ENCODE measurements at places on chromosomes 11 and 22. TPM values are rescaled to one million over a fixed set of nuclear protein-coding genes. Genes with fewer than 3 reads are reported as not detected.

TNNI2 gene
- total RNA-seq: 6.9 TPM

ARHGAP20 gene
- 6.6 TPM for total RNA-seq

- no peak for DNase-seq
Measured at GRCh38 chr22:37647928-37648327, 8.5 kb downstream of the SH3BP1 start.

DNA sequence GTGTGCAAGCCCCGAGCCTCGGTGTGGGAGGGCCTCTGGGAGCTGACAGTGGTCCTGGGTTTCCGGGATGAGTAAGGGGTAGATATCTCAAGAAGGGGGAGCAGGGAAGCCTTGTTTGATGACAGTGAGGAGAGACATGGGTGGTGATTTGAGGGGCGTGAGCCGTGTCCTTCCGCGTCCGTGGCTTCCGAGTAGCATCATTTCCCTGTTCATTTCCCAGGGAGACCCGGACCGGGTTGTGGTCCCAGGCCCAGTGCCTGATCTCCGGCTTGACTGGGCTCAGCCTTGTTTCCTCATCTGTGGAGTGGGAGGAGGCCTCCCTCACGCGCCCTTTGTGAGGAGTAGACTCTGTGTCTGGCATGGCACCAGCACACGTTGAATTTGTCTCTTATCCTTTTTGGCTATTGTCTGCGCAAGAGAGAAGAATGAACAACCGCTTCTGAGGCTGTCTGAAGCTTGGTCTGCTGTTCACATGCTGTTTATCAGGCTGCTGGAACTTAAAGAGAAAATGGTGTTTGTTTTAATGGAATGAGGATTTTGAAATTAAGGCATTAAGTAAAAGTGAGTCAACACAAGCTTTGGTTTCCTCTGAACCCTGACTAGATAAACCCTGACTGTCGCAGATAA is 348.5 kb downstream of the TBC1D22A start:
- peak; percentile 35 for DNase-seq

GRCh38 chr11:114159802-114160632 is 100.5 kb downstream of the ZBTB16 start:
- peak; percentile 99 for DNase-seq

SLC22A9 gene
- not detected for total RNA-seq

DNA sequence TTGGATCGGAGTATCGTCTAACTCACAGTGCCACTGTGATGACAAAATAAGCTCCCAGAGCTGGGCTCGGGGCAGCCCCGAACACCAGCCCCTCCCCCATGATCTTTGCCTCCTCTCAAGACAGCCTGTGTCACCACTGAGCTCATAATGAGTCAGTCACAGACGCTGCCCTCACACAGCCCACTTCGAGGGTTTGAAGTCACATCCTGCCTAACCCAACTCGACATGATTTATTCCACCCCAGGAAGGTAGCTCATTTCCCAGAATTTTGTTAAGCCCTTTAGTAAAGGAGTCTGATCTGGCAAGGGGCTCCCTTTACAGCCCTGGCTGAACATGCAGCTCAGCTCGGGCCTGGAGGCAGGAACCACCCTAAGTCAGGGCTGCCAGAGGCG is 22.8 kb downstream of the MYH9 start:
- no peak for DNase-seq

DNA sequence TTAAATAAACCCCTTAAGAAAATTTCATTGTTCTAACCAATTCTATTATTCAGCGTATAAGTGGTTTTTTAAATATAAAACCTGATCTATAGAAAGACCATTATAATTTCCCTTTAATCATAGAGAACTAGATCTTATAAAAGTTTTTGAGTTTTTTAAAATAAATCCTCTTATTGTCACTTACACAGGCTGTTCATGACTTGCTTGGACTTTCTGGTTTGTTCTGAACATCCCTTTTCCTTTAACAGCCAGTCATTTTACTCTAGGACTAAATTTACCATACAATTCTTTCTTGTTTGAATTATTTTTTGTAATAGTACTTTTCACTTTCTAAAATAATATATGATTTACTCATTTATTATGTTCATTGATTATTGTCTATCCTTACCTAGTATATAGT is 4.7 kb downstream of the NXPE2 start:
- no peak for DNase-seq

DNA sequence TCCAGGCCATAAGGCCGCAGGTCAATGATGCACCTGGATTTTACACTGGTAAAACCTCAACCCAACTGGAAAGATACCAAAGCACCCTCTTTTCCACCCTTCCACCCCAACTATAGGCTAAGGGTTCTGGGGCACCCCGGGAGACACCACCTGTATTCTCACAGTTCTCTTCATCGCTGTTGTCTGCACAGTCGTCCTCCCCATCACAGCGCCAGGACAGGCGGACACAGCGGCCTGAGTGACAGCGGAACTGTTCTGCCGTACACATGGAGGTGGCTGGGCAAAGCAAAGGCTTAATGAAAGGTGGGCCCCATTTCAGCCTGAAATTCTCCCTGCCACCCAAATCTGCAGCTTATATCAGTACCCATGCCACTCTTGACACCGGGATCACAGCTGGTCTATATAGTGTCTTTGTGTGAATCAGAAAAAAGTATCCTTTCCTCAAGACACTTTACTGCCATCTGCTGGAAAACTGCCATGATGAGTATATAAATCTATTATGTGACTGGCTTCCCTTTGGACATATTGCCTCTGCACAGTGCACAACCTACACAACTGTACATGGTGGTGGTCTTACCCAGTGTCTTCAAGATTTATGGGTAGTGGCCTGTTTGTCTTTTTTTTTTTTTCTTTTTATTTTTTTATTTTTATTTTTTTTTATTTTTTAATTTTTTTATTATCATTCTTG is 21.5 kb downstream of the LRP4 start:
- no peak for DNase-seq

LRRN4CL gene
- 2.0 TPM for total RNA-seq

DNA sequence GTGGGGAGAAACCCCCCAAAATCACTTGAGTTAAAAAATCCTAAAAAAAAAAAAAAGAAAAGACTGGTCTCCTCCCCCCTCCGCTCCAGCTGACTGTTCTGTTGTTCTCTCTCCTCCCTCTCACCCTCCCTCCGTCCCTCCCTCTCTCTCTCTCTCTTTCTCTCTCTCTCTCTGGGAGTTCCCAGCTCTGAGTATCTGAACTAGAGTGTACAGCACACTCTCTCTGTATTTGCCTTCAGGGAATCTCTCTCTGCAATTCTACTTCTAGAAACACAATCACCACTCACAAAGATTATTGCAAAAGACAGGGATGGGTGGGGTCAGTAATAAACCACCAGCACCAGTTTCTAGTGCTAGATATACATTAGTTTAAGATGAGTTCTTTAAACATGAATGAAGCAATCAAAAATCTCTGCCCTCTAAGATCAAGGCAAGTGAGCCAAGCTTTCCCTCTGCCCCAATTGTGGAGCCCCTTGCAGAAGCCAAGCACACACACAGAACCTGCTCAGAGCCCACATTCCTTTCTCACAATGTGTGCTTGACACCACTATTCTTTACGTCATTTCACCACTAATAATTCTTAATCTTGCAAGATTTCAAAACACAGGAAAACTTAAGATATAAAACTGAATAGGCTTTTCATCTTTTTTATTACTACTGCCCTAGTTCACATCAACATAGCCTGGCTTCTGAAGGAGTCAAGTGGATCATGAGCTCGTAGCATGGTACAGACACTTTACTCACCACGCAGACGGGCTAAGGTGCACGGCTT is 133.5 kb downstream of the RBFOX2 start:
- no peak for DNase-seq

DNA sequence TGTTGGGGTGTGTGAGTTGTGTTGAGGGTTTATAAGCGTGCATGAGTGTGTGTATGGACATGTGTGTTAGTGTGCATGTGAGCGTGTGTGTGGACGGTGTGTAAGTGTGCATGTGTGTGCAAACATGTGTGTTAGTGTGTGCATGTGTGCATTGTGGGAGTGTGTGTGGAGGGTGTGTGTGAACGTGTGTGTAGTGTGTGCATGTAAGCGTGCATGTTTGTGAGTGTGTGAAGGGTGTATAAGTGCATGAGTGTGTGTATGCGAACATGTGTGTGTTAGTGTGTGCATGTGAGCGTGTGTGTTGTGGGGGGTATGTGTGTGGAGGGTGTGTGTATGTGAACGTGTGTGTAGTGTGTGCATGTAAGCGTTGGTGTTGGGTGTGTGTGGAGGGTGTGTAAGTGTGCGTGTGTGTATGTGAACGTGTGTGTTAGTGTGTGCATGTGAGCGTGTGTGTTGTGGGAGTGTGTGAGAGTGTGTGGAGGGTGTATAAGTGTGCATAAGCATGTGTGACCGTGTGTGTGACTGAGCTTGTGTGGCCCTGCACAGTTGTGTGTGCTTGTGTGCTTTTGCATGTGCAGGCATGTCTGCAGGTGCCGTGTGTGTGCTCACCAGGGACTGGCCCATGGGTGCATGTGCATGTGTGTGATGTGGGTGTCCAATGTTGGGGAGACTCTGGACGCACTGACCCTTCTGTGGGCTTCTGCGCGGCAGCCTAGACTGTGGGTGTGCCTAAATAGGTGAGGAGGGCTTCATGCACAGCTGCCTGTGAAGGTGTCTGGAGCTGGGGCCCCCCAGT is 866.2 kb downstream of the TBC1D22A start:
- peak; percentile 33 for DNase-seq

DNA sequence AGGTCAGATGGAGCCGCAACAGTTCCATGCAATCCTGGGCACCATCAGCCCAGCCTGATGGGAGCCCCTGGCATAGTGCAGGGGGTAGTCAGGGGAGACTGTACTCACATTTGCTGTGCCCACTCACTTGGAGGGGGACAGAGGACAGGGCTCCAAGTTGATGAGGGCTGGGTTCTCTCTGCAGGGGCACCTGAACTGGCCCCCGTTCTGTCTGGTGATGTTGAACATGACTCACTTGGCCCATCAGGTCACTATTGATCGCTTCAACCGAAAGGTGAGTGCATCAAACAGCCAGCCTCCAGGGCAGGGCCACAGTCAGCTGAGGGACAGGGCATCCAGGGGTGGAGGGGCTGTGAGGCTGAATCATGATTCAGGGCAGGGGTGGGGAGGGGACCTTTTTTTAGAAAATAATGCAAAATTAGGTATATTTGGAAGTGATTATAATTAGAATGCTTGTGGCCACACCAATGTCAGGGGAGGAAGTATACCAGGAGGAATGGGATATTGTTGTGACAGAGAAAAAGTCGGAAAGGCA is 66.4 kb downstream of the OTOG start:
- no peak for DNase-seq

DNA sequence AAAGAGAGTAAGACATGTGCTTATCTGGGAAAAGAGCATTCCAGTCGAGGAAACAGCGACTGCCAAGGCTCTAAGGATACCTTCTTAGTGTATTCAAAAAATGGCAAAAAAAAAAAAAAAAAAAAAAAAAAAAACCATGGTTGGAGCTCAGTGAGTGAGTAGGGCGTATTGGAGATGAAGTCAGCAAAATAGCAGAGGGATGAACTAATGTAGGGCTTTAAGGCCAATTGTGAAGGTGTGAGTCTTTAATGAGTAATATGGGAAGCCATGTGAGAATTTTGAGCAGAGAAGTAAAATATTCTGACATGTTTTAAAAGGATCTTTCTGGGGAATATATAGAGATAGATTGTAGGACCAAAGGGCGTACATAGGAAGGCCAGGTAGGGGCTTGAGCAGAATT is 498.6 kb upstream of the ISX start:
- no peak for DNase-seq

IL17REL gene
- total RNA-seq: not detected

DNA sequence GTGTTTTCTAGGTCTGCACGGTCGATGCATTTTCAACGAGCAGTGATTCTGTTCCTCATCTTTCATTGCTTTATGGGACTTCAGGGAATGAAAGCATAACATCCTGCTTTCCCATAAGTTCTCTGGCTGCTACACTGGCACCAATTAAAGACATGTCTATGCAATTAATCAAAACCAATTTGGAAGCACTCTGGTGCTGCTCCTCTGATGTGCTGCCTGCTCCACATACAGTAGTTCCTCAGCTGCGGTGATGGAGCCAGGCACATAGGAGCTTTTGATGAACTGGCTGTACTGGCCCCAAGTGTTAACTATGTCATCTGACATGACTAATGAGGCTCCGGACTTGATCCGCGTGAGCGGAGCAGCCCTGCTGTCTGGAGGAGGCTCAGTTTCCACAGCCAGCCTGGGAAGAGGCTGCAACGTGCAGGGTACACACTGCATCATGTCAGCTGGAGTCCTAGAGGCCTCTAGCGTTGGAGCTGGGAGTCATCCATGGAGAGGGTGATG is 29.8 kb downstream of the GVQW3 start:
- no peak for DNase-seq

GRCh38 chr22:18980829-18981228 is 44.7 kb upstream of the PRODH start:
- DNase-seq: no peak

GRCh38 chr22:48779661-48780596 is 1047.7 kb downstream of the BRD1 start:
- no peak for DNase-seq

- no peak for DNase-seq
Measured at GRCh38 chr11:36350137-36350513, 54.0 kb downstream of the PRR5L start.

OR52H1 gene
- total RNA-seq: 0.90 TPM

DNA sequence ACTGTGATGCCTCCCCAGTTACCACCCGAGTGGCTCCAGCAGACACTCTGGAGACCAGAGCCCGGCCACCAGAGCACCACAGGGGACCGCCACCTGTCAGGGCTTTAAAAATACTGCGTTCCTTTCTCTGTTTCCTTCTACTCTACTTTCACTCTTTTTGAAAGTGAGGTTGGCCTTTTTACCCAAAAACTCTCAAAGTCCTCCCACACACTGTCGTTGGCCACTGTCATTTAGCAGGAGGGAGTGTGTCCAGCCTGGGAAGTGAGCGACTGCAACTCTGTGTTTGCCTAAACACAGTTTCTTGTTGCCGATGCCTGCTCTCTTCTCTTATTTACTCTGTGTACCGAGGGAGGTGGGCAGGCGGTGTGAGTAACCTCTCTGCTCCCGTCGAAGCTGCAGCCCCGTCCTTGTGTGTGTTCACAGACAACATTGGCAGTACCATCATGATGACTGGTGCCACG is 90.8 kb upstream of the CLDN5 start:
- DNase-seq: no peak

DNA sequence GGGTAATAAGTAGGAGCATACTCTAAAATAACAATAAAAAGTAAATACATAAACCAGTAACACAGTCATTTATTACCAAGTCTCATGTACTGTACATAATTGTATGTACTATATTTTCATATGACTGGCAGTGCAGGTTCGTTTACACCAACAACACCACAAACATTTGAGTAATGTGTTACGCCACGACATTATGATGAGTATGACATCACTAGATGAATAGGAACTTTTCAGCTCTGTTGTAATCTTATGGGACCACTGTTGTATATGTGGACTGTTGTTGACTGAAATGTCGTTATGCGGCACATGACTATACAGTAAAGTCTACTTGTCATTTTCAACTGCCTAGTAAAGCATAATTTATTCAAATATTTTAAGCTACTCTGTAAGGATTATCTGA is 18.6 kb downstream of the KIF18A start:
- DNase-seq: no peak

CDC42EP2 gene
- total RNA-seq: 27.5 TPM

OR5B2 gene
- total RNA-seq: not detected

- no peak for DNase-seq
Measured at GRCh38 chr11:61969391-61969758, 1.9 kb upstream of the FTH1 start.

DRICH1 gene
- 0.96 TPM for total RNA-seq

CATSPERZ gene
- total RNA-seq: not detected

GRCh38 chr11:33208150-33208549 is 46.9 kb upstream of the CSTF3 start:
- no peak for DNase-seq

- DNase-seq: peak; percentile 61
Measured at GRCh38 chr22:47192651-47193437, 430.4 kb downstream of the TBC1D22A start.

- no peak for DNase-seq
Measured at GRCh38 chr11:17150521-17150920, 57.3 kb downstream of the PIK3C2A start.

Data from upper lobe of right lung (tissue), 1 donor.